Inflammatory macrophage (primary cell): ENCODE measurements at places on chromosomes 11 and 22.

- DNase-seq: peak; percentile 98
Observed at GRCh38 chr11:73779084-73779902, 8.4 kb upstream of the MRPL48 start.

- DNase-seq: no peak
Observed at GRCh38 chr11:65992056-65992455, 9.9 kb downstream of the EIF1AD start.

- no peak for DNase-seq
Observed at GRCh38 chr11:129854232-129854805, 38.7 kb downstream of the TMEM45B start.

DNA sequence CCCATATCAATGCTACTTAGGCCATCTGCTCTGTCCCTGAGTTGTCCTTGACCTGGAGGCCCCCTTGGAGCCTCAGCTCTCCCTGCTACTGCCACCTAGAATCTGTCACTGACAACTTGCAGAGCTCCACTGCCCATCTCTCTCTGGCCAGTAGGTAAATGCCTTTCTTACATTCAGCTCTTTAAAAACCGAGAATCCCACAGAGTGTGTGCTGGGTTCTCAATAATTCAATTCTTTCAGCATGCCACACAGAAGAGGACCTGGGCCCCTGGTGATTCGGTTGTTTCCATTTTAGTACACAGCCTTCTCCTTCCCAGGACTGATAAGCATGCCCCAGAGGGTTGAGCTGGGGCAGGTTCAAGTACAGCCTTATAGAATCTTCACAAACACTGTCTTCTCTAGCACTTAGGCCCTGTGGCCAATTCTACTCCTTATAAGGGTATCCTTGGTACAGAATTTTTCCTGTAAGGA is 22.0 kb upstream of the IPO7 start:
- DNase-seq: no peak

GRCh38 chr22:35863432-35863831 is 145.8 kb downstream of the APOL5 start:
- no peak for DNase-seq

DNA sequence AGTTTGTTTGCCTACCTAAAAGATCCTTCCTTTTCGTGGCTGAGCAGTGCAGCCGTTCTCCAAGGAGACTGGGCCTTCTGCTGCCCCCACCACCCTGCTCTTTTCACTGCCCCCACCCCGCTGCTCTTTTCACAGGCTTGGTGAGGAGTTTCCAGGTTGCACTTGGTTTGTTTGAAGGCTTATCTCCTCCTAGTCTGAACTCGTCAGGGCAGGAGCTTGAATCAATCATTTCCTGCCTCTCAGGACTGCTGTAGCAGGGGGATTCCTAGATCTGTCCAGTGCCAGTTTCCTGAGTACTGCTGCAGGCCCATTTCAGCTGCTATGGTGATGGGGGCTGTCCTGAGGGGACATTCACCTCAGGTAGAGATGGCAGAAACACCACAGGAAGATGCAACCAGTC is 10.0 kb downstream of the MED15 start:
- DNase-seq: no peak

DNA sequence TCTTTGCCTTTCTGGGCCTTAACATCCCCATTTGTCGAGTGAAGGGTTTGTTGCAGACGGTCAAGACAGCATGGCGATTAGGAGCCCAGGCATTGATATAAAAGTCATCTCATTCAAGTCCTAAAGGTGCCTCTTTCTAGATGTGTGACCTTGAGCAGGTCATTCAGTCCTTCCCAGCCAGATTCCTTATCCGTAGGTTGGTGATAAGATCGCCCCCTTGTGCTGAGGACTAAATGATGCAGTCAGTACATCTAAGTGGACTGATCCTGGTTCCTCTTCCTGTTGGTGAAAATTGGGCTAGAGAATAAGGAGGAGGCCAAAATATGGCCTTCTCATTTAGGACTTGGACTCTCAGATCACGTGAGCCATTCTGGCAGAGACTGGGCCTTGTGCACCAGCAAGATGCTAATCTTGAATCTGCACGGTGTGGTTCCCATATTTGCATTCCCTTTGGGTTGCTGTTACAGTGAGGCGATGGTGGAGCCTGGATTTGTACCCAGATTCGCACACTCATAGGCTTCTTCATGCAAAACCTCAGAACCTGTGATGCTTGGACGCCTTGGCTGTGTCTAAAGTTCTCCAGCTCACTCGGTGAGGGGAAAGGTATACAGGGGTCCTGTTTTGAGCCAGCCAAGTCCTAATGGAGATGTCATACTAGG is 156.8 kb downstream of the MYO18B start:
- peak; percentile 15 for DNase-seq

DNA sequence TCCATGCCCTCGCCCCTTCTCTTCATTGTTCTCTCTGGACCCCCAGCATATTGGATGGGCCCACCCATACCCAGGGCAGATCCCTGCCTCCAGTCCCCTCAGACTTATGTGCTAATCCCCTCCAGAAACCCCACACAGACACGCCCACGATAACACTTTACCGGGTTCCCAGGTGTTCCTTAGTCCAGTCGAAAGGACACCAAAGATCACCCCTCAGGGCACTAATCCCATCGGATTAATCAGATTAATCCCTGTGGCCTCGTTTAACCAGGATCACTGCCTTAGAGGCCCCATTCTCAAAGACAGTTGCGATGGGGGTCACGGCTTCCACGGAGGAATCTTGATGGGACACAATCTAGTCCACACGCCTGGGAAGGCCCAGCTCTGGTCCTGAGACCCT is 80.8 kb downstream of the SHANK2 start:
- DNase-seq: no peak

GRCh38 chr11:93517611-93518010 is 25.6 kb downstream of the SMCO4 start:
- no peak for DNase-seq

DNA sequence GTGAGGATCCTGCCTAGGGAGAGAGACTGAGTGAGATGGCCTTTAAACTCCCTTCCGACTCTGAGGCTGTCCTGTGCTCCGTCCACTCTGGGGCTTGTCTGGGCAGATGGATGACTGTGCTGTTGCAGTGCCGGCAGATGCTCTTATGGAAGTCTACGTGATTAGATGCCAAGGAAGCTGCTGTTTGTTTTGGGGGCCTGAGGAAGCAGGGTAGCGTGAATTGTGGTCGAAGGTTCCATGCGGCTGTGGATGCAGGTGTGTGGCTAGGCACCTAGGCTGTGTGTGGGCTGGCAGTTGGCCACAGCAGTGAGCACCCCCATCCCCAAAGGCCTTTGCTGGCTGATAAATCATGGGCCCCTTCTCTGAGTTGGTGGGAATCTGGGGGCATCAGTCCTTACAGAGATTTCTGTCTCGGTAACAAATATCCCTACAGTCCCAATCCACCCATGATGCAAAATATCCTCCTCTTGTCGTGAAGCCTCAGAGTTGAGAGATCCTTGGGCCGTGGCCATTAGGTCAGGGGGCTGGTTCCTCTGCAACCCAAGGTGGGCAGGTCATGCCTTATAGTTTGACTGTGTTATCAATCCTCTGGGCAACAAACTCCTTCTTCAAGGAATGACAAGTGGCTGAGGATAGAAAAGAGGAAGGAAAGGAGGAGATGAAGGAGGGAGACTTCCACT is 31.2 kb downstream of the AMPD3 start:
- no peak for DNase-seq

- no peak for DNase-seq
Observed at GRCh38 chr22:48496987-48497650, 1330.6 kb downstream of the BRD1 start.

- DNase-seq: no peak
Observed at GRCh38 chr22:28002181-28002700, 83.2 kb upstream of the PITPNB start.

DNA sequence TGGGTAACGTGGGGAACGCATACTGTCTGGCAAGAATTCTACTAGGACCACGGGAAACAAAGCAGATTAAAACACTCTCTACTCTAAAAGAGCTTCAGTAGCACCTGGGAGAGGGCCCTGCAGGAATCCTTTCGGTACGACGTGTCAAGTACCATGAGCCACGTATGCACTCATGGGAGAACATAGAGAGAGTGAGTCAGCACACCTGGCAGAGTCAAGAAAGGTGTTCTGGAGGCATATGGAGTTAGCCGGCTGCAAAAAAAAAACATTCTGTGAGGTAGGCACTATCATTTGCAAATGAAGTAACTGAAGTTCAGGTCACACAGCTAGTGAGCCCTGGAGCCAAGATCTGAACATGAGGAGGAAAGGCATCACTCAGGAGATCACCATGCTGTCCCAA is 71.1 kb upstream of the BID start:
- DNase-seq: no peak

GRCh38 chr11:69874984-69875624 is 55.9 kb upstream of the FGF3 start:
- DNase-seq: no peak

- DNase-seq: peak; percentile 21
Observed at GRCh38 chr11:126561327-126561893, 205.9 kb downstream of the ST3GAL4 start.

GRCh38 chr11:123603666-123604065 is 50.8 kb downstream of the SCN3B start:
- DNase-seq: no peak

DNA sequence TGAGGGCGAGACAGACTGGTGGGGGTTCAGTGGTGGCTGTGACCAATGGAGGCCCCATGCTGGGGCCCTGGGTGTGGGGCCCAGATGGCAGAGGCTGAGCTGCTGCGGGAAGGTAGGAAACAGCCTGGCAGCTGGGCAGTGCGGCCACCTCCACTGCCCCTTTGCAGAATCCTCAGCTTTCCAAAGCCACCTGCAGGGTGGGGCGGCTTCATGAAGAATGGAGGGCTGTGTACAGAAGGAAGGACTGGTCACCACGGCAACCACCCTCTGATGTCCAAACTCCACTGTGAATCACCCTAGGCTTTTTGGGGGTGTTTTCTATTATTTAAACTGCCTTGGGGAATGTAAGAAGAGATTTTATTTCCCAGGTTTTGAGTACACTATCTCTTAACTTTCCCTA is 166.3 kb upstream of the NAV2 start:
- DNase-seq: no peak
